ENCODE measurements at places on chromosomes 4 and X. TPM values are rescaled to one million over a fixed set of nuclear protein-coding genes. Genes with fewer than 3 reads are reported as not detected.
A peak's percentile ranks its signal among the peaks of the same experiment; 100 is the strongest.

GRCh38 chr4:151644622-151645021 is 116.2 kb downstream of the GATB start:
- no peaks in the 10 kb centered on the region for H3K27me3 ChIP-seq
- H3K27ac ChIP-seq: no peak overlapping the region
- H3K4me1 ChIP-seq: peaks cover 9% of the 10 kb centered on the region
- H3K36me3 ChIP-seq: no peaks in the 10 kb centered on the region
- DNase-seq: no peak

DNA sequence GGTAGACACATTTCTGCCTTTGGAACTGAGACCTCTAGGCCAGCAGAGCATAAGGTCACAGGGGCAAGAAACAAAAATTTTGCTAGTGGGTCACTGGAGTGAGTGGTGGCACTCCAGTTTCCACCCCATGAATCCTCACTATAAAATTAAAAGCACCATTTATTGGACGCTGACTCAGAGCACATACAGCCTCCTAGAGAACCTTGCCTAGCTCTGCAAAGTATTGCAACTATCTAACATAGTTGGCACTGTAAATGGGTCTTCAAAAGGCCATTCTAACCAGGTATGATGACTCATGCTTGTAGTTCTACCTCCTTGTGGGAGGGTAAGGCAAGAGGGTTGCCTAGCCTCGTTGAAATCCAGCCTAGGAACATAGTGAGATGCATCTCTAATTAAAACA is 25.1 kb downstream of the RRAGB start:
- no peaks in the 10 kb centered on the region for H3K27me3 ChIP-seq
- H3K36me3 ChIP-seq: no peaks in the 10 kb centered on the region
- H3K4me1 ChIP-seq: no peaks in the 10 kb centered on the region
- no peak overlapping the region for H3K4me3 ChIP-seq
- no peak overlapping the region for H3K27ac ChIP-seq
- no peak for DNase-seq

Gene FRAS1
- total RNA-seq: 11.4 TPM

DNA sequence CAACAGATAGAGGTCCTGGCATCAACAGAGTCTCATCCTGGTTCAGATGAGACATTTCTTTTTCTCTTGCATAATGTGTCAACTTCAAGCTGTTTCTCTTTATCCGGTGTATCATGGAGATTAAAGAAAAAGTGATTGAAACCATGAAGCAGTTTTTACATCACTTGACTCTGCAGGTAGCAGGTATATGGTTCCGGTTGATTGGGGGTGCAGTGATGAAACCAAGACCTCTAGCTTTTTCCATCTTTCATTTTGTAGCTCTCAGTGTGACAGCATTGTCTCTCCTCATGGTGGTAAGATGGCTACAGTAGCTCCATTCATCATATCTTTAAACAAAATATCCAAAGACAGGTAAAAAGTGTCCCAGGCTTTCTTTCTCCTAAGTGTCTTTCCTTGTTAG is 2.4 kb upstream of the HOPX start:
- H3K27ac ChIP-seq: no peak overlapping the region
- H3K27me3 ChIP-seq: no peaks in the 10 kb centered on the region
- peaks cover 9% of the 10 kb centered on the region for H3K4me1 ChIP-seq
- H3K36me3 ChIP-seq: no peaks in the 10 kb centered on the region

GRCh38 chr4:102441978-102442911 is 58.9 kb upstream of the NFKB1 start:
- H3K36me3 ChIP-seq: no peaks in the 10 kb centered on the region
- no peak overlapping the region for H3K4me3 ChIP-seq
- no peak overlapping the region for H3K27ac ChIP-seq
- no peak for DNase-seq

Gene LRIT3
- total RNA-seq: 0.15 TPM

GRCh38 chr4:45353161-45353560 is 626.8 kb upstream of the GNPDA2 start:
- no peaks in the 10 kb centered on the region for H3K36me3 ChIP-seq
- no peak overlapping the region for H3K4me3 ChIP-seq
- H3K27me3 ChIP-seq: no peaks in the 10 kb centered on the region
- no peak for DNase-seq
- H3K4me1 ChIP-seq: no peaks in the 10 kb centered on the region

GRCh38 chr4:184669251-184669650 is 19.7 kb downstream of the PRIMPOL start:
- peaks cover 11% of the 10 kb centered on the region for H3K36me3 ChIP-seq
- DNase-seq: no peak
- peak overlapping the region; percentile 5 for H3K27ac ChIP-seq
- no peaks in the 10 kb centered on the region for H3K4me1 ChIP-seq

Gene NCAPG
- 18.4 TPM for total RNA-seq

Gene SPIN2A
- not detected for total RNA-seq

GRCh38 chr4:52032005-52032404 is 6.1 kb downstream of the SGCB start:
- DNase-seq: no peak
- no peaks in the 10 kb centered on the region for H3K27me3 ChIP-seq
- H3K4me3 ChIP-seq: no peak overlapping the region
- H3K4me1 ChIP-seq: peaks cover 5% of the 10 kb centered on the region
- H3K36me3 ChIP-seq: no peaks in the 10 kb centered on the region

Gene DRP2
- not detected for total RNA-seq

Gene HCCS
- 10.9 TPM for total RNA-seq

- no peak overlapping the region for H3K4me3 ChIP-seq
- no peak for DNase-seq
- H3K36me3 ChIP-seq: no peaks in the 10 kb centered on the region
- no peak overlapping the region for H3K27ac ChIP-seq
- H3K4me1 ChIP-seq: no peaks in the 10 kb centered on the region
Measured at GRCh38 chr4:137029026-137029425, 503.3 kb downstream of the PCDH18 start.

GRCh38 chrX:20240201-20240600 is 26.5 kb downstream of the RPS6KA3 start:
- H3K36me3 ChIP-seq: no peaks in the 10 kb centered on the region
- no peak overlapping the region for H3K27ac ChIP-seq
- no peak overlapping the region for H3K4me3 ChIP-seq
- H3K4me1 ChIP-seq: no peaks in the 10 kb centered on the region

Gene BGN
- total RNA-seq: 6.7 TPM

GRCh38 chr4:169668069-169668721 is 47.8 kb downstream of the CLCN3 start:
- H3K27ac ChIP-seq: no peak overlapping the region
- no peaks in the 10 kb centered on the region for H3K36me3 ChIP-seq
- H3K4me3 ChIP-seq: no peak overlapping the region
- no peak for DNase-seq

DNA sequence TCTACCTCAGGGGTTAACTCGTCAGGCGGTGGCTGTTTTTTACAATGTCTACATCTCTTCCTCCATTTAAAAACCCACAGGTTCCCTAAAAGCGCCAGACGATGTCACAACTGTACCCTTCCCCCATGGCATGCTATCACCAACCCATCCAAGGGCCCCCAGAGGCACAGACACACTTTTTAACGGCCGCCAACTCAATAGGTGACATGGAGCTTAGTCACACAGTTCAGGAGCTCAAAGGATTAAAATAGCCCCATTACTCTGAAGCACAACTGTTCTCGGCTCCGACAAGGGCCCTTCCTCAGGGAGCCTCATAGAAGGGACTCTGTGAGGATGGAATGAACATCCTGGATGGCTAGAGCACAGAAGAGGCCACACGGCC is 12.4 kb downstream of the SH3KBP1 start:
- no peak for DNase-seq
- H3K4me3 ChIP-seq: no peak overlapping the region
- H3K36me3 ChIP-seq: no peaks in the 10 kb centered on the region
- no peaks in the 10 kb centered on the region for H3K4me1 ChIP-seq

DNA sequence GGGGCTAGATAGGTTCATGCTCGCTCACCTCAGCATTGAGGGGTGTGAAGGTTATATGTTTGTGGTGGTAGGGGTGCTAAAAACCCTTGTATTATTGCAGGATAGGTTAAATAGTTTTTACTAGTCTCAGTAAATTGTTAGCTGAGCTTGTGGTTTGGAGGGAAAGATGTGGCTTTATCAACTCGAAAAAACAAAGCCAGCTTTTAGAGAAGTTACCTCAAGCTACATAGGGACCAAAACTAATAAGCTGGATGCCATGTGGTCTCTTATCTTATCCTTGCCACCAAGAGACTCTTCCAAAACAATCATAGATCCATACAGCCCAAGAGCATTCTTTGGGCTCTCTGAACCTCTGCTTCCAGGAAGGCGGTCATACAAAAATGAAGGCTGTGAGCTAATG is 29.2 kb downstream of the MSN start:
- peaks cover 30% of the 10 kb centered on the region for H3K4me1 ChIP-seq
- no peaks in the 10 kb centered on the region for H3K36me3 ChIP-seq
- no peaks in the 10 kb centered on the region for H3K27me3 ChIP-seq
- no peak for DNase-seq
- no peak overlapping the region for H3K27ac ChIP-seq

Gene SAGE1
- total RNA-seq: not detected

DNA sequence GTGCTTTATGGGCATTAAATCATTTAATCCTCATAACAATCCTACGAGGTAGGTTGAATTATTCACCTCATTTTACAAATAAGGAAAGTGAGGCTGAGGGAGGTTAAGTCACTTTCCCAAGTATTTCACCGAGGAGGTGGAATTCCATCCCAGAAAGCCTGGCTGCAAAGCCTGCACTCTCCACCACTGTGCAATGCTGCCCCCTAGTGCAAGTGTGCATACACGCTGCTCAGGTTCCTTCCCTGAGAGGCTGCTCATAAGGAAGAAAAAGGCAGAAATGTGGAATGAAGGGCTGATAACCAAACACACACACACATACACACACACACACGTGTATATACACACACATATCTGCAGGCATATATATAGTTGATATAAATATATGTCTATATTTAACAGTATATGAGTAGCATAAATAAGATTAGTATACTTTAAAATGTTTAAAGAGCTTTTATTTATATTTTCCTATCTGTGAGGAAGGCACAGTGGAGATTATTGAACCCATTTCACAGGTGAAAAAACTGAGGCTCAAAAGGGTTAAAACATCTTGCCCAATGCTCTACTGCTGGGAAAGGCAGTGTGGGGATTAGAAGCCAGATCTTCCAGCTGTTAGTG is 714.5 kb upstream of the TENM3 start:
- H3K27me3 ChIP-seq: no peaks in the 10 kb centered on the region
- H3K4me3 ChIP-seq: no peak overlapping the region
- no peaks in the 10 kb centered on the region for H3K4me1 ChIP-seq
- H3K36me3 ChIP-seq: no peaks in the 10 kb centered on the region

Gene RBMXL3
- total RNA-seq: not detected

- H3K36me3 ChIP-seq: no peaks in the 10 kb centered on the region
- H3K4me3 ChIP-seq: no peak overlapping the region
- no peaks in the 10 kb centered on the region for H3K4me1 ChIP-seq
- H3K27me3 ChIP-seq: no peaks in the 10 kb centered on the region
- no peak overlapping the region for H3K27ac ChIP-seq
Measured at GRCh38 chrX:133868682-133869081, 116.7 kb downstream of the GPC3 start.

Gene FGA
- not detected for total RNA-seq

- DNase-seq: no peak
- peaks cover 20% of the 10 kb centered on the region for H3K4me1 ChIP-seq
- no peak overlapping the region for H3K4me3 ChIP-seq
- no peaks in the 10 kb centered on the region for H3K27me3 ChIP-seq
- H3K36me3 ChIP-seq: no peaks in the 10 kb centered on the region
Measured at GRCh38 chr4:123599920-123600810, 203.6 kb downstream of the SPRY1 start.

- no peaks in the 10 kb centered on the region for H3K4me1 ChIP-seq
- no peak overlapping the region for H3K4me3 ChIP-seq
- no peaks in the 10 kb centered on the region for H3K27me3 ChIP-seq
- H3K27ac ChIP-seq: no peak overlapping the region
- peaks cover 14% of the 10 kb centered on the region for H3K36me3 ChIP-seq
- DNase-seq: no peak
Measured at GRCh38 chr4:6620296-6620695, 20.2 kb upstream of the MRFAP1 start.

DNA sequence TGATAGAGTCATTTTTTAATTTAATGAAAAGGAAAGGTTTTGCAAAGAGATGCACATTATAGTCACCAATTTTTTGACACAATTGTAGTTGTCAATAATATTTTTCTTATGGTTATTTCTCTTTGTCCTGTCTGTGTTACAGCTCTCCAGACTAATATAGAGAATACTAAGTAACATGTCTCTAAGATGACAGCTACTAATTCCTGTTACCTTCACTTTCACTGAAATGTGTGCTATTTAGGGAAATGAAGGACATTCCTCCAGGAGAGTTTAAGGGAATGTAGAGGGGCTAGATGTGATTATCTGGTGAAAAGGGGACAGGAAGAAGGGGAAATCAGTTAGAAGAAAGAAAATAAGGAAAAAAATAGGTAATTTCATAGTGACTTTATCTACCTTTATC is 1.4 kb downstream of the KLHL5 start:
- H3K4me3 ChIP-seq: no peak overlapping the region
- H3K4me1 ChIP-seq: peaks cover 21% of the 10 kb centered on the region
- no peak overlapping the region for H3K27ac ChIP-seq
- H3K36me3 ChIP-seq: no peaks in the 10 kb centered on the region
- DNase-seq: no peak

- no peak overlapping the region for H3K27ac ChIP-seq
- no peaks in the 10 kb centered on the region for H3K4me1 ChIP-seq
- no peak overlapping the region for H3K4me3 ChIP-seq
- no peaks in the 10 kb centered on the region for H3K27me3 ChIP-seq
Measured at GRCh38 chrX:357035-357692, 29.5 kb downstream of the PPP2R3B start.

DNA sequence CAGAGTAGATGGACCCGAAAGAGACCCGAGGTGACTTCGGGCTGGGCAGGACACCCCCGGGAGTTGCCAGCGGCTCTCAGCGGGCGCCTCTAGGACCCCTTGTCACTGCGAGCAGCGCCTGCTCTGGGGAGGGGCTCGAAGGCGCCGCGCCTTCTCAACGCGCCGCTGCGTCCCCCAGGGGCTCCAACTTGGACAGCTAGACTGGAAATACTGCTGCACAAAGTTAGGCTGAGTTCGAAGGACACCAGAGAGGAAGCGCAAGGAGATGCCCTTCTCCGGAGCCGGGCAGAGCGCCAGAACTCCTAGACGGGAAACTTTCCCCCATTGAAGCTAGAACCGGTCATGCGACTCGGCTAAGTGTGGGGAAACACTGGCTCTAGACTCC is 493 bp upstream of the KCNIP4 start:
- no peaks in the 10 kb centered on the region for H3K27me3 ChIP-seq
- no peak overlapping the region for H3K27ac ChIP-seq
- no peak for DNase-seq
- peak overlapping the region; percentile 34 for H3K4me3 ChIP-seq

Data from esophagus squamous epithelium (tissue), 5 donors.